ENCODE measurements at places on chromosomes 1 and 21.

GRCh38 chr21:36689324-36689723 lies 9.6 kb upstream of the SIM2 start:
- no peak for DNase-seq

DNA sequence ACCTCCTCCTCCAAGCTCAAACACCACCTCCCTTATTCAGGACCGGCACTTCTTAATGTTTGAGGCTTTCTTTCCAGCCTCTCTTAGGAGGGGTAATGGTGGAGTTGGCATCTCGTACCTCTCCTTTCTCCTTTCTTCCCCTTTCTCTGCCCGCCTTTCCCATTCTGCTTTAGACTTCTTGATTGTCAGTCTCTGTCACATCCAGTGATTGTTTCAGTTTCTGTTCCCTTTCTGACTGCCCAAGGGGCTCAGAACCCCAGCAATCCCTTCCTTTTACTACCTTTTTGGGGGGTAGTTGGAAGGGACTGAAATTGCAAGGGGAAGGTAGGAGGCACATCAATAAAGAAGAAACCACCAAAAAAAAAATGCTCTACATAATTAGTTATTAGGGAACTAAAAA lies 5.6 kb downstream of the ELK4 start:
- DNase-seq, result no peak

DNA sequence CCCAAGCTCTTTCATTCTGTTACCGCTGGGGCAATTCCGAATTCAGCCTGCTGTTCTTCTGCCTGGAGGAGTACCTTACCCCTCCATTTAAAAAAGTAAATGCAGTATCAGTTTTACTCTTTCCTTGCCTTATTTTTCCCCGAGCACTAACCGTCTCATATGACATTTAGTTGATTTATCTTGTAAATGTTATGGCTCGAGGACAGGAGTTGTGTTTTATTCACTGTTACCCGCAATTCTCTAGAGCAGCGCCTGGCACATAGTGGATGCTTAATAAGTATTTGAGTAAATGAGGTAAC lies 425 bp upstream of the TADA1 start:
- no peak for DNase-seq

DNA sequence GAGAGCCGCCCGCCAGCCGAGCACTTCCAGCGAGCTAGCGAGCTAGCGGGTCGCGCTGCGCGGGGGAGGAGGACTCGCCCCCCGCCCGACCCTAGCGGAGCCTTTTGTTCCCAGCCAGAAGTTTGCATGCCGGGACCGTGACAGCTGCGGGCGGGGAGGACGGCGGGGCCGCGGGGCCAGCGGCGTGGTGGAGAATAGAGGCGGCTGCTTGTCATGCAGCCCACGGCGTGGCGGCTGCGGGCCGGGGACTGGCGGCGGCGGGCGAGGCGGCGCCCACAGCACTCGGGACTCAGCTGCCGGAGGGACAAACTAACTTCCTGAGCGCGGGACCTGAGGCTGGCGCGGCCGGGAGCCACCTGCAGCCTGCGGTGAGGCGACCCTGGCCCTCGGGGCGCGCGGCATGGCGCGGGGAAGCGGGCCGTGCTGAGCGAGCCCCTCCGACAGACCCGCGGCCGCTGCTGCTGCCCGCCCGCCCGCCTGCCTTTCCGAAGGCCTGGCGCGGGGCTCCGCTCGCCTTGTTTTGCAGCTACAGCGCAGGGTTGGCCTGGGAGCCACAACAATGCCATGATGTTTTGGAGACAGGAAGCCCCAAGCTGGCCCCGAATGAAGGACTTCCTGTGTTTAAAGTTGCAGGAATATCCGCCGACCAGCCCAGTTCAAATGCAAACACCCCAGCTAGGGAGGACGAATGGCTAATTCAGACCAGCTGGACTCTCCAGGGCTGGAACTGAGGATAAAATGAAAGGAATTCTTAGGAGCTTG lies 82.2 kb upstream of the BMP8A start:
- DNase-seq, result no peak

DNA sequence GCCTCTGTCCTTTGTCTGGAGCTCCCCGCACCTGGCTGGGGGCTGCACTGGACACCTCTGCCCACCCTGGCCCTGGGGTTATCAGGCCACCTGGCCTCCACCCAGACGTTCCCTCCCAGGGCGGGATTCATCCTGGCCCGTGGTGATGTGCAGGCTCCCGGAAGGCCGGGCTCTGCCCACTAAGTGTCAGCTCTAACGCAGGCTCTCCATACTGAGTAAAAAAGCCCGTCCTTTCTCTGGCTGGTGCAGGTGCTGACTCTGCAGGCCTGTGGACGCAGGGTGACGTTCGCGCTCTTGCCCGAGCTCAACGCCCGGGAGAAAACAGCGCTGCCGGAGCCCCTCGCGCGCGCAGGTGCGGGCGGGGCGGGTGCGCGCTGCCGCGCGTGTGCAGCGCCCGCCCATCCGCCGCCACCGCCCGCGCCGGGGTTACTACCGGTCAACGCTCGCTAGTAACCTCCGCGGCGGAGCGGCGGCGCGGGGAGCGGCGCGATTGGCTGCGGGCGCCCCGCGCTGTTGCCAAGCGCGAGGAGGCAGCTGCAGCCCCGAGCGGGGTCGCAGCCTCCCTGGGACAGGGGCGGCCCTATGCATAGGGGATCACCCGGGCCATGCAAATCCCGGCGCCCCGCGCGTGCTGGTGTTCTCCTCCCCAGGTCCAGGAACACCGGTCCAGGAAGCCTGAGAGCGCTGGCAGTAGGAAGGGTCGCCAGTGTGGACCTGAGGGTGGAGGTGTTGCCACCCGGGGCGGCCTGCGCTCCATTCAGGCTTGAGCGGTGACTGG lies 15.7 kb downstream of the ABCG1 start:
- no peak for DNase-seq

- DNase-seq, result no peak
These were observed 136.6 kb downstream of the KIF26B start for GRCh38 chr1:245291351-245291750.

DNA sequence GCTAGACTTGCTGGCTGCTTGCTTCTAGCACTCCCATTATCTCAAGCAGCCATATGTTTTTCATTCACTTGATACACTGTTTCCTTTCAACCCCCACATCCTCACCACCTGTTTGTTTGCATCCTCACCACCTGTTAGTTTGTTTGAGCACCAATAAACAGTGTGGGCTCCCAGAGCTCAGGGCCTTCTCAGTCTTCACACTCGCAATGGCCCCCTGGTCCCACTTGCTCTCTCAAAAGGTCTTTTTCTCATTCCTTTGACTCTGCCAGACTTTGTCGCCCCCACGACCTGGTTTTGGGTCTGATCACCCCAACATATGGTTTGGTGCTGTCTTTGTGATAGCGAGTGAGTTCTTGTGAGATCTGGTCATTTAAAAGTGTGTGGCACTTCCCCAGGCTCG lies 6.2 kb upstream of the PADI4 start:
- no peak for DNase-seq

DNA sequence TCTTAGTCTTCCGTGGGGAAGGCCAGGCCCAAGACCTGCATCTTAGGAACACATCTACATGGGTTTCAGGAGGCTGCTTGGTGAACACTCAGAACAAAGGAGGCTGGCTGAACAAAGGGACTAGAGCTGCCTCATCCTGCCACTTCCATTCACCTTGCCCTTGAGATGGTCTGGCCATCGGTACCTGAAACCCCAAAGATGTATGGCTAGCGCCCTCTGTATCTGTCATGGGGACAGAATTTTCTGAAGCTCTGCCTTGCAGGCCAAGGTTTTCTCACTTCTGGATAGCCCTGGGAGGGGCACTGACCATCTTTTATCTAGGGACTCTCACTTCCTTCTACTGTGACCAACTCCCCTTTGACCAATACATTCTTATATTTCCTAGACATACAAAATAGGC lies 55.4 kb upstream of the GRIK3 start:
- no peak for DNase-seq
